ENCODE measurements at places on chromosomes 6 and 20.

GRCh38 chr6:47464052-47464451 is 13.5 kb upstream of the CD2AP start:
- no peak for DNase-seq

GRCh38 chr6:49342410-49342809 is 120.6 kb downstream of the MMUT start:
- no peak for DNase-seq

DNA sequence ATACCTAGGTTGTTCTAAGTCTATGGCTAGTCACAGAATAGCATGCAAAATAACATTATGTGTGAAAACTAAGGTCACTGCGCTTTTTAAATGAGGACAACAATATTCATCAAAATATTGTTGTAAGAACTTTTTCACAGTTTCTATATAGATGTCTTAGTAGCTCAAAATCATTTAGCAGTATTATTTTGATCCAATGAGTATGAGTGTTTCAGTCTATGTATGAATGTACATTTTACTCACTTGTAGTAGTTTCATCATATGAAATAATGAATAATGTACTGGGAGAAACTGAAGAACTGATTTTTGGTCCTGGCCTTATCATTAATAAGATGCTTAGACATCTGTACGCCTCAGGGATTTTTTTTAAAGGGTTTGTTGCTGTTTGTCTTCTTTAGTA is 16.5 kb upstream of the TMEM30A start:
- no peak for DNase-seq

GRCh38 chr6:134299236-134299635 is 18.7 kb downstream of the SGK1 start:
- no peak for DNase-seq

DNA sequence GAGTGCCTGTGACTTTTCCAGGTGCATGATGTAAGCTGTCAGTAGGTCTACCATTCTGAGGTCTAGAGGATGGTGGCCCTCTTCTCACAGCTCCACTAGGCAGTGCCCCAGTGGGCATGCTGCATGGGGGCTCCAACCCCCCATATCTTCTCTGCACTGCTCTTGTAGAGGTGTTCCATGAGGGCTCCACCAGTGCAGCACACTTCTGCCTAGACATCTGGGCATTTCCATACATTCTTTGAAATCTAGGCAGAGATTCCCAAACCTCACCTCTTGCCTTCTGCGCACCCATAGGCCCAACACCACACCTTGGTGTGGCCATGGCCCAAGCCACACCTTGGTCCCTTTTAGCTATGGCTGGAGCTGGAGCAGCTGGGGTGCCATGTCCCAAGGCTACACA is 66.3 kb downstream of the VTA1 start:
- DNase-seq: no peak

DNA sequence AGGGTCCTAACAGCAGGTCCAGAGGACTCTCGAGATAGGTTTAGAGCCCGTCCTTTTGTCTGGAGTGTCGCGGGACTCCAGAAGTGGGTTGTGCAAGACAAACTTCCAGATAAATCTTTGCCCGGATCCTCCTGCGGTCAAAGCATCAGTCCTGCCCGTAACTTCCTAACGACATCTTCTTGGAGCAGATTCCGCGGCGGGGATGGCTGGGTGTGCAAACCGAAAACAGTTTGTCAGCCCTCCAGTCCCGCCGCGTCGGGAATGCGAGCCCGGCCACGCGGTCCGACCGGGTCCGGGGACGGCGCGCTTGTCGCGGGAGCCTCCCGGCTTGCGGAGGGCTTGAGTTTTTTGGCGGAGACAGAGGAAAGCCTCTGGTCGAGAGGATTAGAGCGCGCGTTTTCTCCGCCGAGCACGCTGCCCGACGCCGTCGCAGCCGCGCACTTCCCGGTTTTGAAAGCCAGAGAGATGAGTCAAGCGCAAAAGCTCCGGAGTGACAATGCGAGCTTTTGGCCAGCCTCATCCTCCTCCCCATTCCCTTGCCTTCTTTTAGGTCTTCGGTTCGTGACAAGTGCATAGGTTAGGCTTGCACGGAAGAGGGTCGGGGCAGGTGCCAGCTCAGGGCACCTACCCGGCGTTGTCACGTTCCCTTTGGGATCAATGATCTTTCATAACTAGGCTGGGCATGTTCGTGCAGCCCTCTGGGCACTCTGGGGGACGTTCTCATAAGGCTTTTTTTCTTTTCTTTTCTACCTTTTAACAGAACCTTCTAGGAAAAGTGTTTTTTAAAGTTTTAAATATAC is 91.3 kb upstream of the PRDM1 start:
- DNase-seq: peak; percentile 69

GRCh38 chr6:5328800-5329199 is 67.5 kb downstream of the FARS2 start:
- DNase-seq: no peak

GRCh38 chr6:141824350-141824749 is 308.4 kb upstream of the GJE1 start:
- no peak for DNase-seq

GRCh38 chr20:35306931-35307517 is 14.8 kb upstream of the FAM83C start:
- peak; percentile 62 for DNase-seq

DNA sequence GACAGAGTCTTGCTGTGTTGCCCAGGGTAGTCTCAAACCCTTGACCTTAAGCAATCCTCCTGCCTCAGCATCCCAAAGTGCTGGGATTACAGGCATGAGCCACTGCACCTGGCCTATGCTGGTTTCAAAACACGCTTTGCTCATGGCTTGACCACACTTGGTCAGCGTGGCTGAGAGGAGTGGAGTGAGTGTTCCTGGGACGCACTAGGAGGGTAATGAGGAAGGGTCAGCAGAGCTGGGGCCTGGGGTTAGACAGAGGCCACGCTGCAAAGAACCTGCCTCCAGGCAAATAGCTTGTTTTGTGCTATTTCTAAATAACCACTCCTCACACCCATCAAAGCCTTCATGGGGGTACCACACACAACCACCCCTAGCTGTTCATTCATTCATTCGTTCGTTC is 77.9 kb upstream of the TOX2 start:
- no peak for DNase-seq

DNA sequence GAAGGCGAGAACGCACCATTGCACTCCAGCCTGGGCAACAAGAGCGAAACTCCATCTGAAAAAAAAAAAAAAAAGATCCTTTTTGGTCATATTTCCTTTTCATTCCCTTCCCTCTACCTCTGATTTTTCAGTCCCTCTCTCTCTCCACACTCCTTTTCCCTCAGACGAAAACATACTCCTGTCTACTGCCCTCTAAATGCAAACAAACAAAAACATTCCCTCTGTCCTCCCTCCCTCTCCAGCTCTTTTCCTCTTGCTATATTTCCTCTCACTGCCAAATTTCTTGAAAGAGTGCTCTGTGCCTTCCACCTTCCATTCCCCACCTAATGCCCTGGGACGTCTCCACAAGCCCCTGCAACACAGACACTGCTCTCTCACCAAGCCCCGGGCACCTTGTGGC is 14.9 kb upstream of the MDFI start:
- DNase-seq: no peak

- DNase-seq: no peak
Measured at GRCh38 chr6:5132731-5133130, 47.6 kb downstream of the PPP1R3G start.

GRCh38 chr6:21771626-21772320 is 178.2 kb downstream of the SOX4 start:
- DNase-seq: no peak

- no peak for DNase-seq
Measured at GRCh38 chr20:54028276-54029011, 42.0 kb downstream of the BCAS1 start.

- DNase-seq: no peak
Measured at GRCh38 chr6:36700831-36701230, 3.2 kb downstream of the RAB44 start.

- DNase-seq: no peak
Measured at GRCh38 chr6:47379328-47379727, 69.6 kb upstream of the TNFRSF21 start.

DNA sequence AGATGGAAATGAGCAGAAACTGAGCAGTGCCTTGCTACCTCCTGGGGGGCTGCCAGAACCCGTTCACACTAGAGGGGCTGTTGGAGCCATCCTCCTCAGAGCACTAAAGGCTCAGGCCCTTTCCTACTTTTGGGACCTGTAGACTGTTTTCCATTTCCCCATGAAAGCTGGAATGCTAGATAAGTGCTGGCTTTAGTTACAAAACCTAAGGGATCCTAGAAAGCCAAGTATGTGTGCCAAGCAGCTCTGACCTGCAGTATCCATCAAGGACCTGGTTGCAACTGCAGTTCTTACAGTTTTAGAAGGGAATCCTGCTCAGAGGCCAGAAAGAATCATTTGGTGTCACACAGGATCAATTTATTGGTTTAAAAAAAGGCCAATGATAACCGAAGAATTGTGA is 176.7 kb upstream of the COL21A1 start:
- DNase-seq: no peak

Measured in nephron progenitor cell (in vitro differentiated cells).